Esophagus squamous epithelium (tissue), 5 donors: ENCODE measurements at places on chromosomes 6 and 20. TPM values are rescaled to one million over a fixed set of nuclear protein-coding genes. Genes with fewer than 3 reads are reported as not detected.

- DNase-seq: no peak
- no peaks in the 10 kb centered on the region for H3K27me3 ChIP-seq
Measured at GRCh38 chr20:41336711-41337492, 3.7 kb upstream of the LPIN3 start.

DNA sequence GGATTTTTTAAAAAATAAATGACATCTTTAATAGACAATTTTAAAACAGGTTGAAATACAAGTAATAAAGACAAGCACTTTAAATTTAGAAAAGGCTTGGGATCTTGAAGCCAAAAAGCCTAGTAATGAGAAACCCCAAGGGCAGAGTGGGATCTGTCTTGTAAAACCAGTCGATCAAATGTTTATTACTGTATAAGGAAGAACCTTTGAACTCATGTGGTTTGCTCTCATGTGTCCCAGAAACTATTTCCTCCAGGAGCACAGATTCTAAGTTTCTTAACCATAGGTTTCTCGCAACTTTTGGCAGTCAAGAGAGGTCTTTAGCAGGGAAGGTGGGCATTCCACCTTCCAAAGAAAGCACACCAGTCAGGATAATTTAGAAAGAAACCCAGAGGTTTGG lies 541.7 kb upstream of the BTBD3 start:
- no peaks in the 10 kb centered on the region for H3K36me3 ChIP-seq
- H3K27me3 ChIP-seq: no peaks in the 10 kb centered on the region
- peak overlapping the region; percentile 72 for H3K27ac ChIP-seq
- no peak overlapping the region for H3K4me3 ChIP-seq

GRCh38 chr6:53426667-53427270 lies 78.0 kb upstream of the ELOVL5 start:
- no peaks in the 10 kb centered on the region for H3K4me1 ChIP-seq
- no peak overlapping the region for H3K27ac ChIP-seq
- H3K4me3 ChIP-seq: no peak overlapping the region

GRCh38 chr20:35515949-35516645 lies 13.4 kb downstream of the C20orf173 start:
- no peak for DNase-seq
- no peaks in the 10 kb centered on the region for H3K4me1 ChIP-seq
- H3K36me3 ChIP-seq: peaks cover 6% of the 10 kb centered on the region
- no peak overlapping the region for H3K27ac ChIP-seq

GRCh38 chr20:4563534-4563933 lies 158.2 kb upstream of the PRND start:
- H3K4me3 ChIP-seq: no peak overlapping the region
- no peak for DNase-seq
- no peaks in the 10 kb centered on the region for H3K36me3 ChIP-seq
- H3K27ac ChIP-seq: no peak overlapping the region
- no peaks in the 10 kb centered on the region for H3K27me3 ChIP-seq
- no peaks in the 10 kb centered on the region for H3K4me1 ChIP-seq

SSTR4 gene
- total RNA-seq: not detected

TENT5A gene
- total RNA-seq: 9.9 TPM

ANKEF1 gene
- total RNA-seq: 5.7 TPM
